COR-L47 (cell line): ENCODE measurements at places on chromosomes 2 and 18.

- no peak for DNase-seq
These were observed 254.3 kb downstream of the CAMKMT start for GRCh38 chr2:44615950-44616518.

DNA sequence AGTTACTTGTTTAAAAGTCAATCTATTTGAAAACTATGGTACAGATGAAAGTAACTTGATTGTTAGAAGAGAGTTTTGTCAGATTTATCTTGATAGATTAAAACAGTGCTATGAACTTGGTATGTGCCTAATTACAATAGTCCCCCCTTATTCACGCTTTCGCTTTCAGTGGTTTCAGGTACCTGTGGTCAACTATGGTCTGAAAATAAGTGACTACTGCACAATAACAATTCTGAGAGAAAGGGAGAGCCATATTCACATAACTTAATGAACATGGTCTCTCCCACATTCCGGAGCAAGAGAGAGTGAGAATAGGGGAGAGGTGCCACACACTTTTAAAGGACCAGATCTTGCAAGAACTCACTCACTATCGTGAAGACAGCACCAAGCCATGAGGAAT lies 13.2 kb upstream of the MAP4K4 start:
- DNase-seq = no peak

DNA sequence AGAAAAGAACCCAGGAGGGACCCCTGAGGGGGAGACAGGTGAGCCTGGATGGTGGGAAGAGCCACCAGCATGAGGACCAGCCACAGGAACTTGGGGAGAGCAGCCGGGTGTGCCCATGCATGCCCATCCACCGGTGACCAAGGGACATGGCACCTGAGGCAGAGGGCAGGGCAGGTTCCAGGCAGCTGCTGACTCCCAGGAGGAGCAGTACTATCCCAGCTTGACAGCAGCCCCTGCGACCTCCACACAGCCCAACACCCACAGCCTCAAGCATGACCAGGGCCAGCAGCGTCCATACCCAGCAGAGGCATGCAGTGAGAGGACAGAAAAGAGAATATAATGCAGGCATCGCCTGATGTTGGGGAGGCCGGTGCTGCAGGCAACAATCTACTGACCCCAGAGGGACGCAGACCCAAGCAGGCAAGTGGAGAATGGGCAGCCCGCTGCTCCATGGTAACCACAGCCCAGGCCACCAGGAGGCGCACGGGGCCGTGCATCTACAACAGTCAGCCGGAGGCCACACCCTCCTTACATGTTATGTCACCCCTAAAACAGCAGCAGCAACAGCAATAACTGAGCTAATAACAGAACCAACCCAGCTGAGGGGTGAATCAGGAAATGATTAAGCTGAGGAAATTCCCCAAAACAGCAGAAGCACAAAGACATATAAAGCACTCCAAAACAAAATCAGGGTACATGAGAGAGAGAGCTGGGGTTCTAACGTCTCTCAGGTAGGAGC lies 44.1 kb downstream of the ANKMY1 start:
- no peak for DNase-seq

- no peak for DNase-seq
These were observed 81.5 kb downstream of the DYSF start for GRCh38 chr2:71534826-71535225.

DNA sequence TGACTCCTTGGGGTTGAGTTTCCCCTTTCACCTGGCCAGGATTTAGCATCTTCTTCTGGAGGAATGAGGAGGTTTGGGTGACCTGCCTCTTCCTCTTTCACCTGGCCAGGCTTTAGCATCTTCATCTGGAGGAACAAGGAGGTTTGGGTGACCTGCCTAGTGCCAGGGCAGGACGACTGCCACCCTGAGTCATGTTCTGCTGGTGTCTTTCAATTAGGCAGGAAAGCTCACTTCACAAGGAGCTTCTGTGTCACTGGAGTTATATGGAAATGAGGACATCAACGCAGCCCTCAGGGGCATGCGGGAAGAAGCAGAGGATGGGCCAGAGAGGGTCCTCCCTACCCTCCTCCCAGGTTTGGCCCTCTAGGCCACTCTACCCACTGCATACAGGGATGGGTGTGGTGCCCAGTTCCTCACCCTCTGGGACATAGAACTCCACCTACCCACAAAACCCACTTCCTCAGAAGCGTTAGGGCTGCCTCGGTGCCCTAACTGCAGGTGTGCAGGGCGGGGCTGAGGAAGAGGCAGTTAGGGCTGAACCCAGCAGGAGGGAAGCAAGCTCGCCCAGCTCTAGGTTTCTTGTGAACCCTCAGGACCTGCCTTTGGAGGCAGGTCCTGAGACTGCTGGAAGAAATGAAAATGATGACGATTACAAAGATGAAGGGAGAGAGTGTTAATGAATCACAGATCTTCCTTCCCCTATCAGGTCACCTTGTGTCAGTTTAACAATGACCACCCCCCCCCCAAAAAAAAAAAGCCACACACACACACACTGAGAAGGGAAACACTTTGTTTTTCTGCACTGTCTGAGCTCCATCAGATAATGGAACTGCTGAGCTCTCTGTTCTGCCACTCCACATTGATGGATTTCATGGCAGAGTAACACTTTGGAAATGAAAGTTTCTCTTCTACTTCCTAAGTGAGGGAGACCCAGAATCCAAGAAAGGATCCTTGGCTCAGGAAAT lies 71.0 kb downstream of the ARL4C start:
- no peak for DNase-seq

GRCh38 chr2:112314856-112315255 lies 39.5 kb downstream of the ZC3H6 start:
- no peak for DNase-seq

GRCh38 chr2:97718051-97718882 lies 4.9 kb downstream of the ZAP70 start:
- no peak for DNase-seq

DNA sequence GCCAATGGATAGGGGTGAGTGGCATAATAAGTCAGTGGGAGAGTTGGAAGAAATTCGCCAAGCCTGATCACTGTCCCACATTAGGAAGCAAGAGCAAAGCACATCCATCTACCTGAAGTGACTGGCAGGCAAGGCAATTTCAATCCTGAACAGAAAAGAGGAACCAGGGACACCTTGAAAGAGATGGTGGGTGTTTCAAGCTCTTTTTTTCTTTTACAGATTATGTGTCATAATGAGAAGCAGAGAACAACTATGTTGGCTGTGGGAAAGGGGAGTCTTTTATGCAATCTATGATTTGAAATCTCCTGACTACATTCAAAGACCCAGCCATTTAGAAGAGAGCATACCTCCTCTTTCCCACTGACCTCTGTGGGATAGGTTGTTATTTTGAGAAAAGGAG lies 63.5 kb downstream of the TGIF1 start:
- DNase-seq = no peak

GRCh38 chr2:181891966-181892798 lies 652 bp downstream of the ITPRID2 start:
- peak; percentile 54 for DNase-seq

DNA sequence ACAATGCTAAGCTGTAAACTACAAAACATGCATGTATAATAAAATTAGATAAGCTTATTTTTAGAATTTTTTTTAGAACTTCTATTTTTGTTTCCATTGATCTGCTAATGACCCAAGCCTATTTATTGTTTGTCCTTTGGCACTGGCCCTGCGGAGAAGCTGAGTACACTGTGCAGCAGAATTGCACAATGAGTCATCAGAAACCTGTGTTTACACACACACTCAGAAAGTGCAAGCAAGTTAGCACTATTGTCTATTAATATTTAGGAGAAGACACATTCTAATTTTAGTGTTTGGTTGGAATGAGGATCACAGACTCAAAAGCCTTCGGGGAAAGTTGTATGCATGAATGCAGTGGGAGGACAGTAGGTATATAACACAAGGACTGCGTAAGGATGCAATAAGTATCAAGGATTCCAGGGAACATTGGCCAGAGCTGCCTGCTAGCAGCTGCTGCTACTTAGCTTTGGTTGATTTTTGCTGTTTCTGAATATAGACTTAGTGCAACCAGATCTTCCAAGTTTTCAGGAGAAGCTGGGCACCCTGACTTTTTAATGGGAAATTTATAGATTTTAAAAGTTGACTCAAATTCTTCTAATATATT lies 128.2 kb downstream of the KCNH7 start:
- peak; percentile 66 for DNase-seq

DNA sequence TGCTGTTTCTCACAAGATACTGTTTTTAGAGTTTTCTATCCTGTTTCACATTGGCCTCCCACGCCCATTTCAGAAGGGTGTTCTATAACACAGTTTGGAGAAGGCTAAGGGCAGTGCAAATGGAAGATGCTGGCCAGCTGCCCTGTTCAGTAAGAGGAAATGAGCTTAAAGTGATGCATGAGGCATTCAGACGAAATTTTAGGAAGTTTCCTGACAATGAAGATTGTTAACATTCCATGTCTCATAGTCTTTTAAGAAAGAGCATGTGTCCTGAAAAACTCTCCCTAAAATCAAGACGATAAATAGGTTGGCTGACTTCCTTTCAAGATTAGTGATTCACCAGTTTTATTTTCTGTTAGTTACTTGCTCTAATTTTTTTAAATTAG lies 484.2 kb upstream of the NRP2 start:
- DNase-seq = no peak

DNA sequence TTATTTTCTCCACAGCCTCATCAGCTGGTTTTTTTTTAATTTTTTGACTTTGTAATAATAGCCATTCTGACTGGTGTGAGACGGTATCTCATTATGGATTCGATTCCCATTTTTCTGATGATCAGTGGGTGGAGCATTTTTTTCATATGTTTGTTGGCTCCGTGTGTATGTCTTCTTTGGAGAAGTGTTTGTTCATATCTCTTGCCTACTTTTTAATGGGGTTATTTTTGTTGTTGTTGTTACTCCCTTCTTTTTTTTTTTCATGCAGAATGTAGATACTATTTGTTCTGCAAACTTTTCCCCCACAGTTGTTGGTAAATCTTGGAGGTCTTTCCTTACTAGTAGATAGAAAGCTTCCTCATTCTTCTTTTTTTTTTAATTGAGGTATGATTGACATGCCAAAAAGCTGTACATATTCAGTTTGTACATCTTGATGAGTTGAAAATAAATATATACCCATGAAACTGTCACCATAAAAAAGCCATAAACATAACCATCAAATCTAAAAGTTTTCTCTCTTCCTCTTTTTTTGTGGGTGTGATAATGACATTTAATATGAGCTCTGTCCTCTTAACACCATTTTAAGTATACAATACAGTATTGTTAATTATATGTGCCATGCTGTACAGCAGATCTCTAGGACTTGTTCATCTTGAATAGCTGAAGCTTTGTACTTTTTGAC lies 21.8 kb upstream of the NT5DC4 start:
- no peak for DNase-seq

DNA sequence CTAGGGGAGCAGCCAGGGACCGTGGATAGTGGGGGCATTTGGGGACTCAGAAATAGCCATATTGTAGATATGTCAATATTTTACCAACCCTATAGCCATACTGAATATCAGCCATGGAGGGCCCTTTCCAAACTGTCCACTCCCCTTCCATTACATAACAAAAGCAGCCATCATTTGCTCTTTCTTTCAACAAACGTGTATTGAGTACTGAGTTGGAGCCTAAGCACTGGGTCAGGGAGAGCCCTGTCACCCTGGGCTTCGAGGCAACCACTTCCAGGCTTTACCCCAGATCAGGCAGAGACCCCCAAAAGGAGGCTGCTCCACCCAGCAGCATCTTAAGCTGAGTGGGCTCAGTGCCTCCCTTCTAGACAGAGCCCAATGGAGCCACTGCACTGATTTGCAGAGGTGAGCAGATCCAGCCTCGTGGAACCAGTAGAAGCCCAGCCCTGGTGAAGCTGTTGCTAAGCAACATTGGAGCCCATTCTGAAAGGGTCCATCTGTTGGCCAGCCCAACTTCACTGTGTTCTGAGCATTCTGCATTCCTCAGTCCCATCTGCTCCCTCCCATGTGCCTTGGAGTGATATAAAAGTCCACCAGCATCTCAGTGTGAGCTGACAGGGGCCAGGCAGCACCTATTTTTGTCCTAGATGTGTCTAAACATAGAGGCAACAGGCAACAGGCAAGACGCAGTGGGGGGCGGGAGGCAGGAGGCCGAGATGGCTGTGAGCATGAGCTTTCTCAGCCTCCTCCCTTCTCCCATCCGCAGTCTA lies 112.1 kb downstream of the PLB1 start:
- no peak for DNase-seq

- no peak for DNase-seq
These were observed 67.4 kb downstream of the MOGAT1 start for GRCh38 chr2:222738809-222739208.

DNA sequence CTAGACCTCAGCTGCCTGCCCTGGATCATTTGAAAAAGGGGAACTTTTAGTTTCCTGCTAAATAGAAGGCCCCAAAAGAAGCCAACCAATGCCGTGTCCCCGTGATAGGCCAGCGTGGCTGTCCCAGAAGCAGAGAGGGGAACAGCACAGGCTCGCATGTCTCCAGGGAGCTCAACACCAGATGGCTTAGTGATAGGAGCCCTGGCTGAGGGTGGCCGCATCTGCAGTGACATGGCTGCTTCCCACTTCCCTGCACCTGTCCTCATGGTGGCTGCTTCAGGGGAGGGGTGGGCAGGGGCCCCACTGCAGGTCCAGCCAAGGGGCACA lies 79.6 kb downstream of the MBP start:
- no peak for DNase-seq

GRCh38 chr2:89850881-89851582 lies 1159.6 kb downstream of the RPIA start:
- DNase-seq = no peak

DNA sequence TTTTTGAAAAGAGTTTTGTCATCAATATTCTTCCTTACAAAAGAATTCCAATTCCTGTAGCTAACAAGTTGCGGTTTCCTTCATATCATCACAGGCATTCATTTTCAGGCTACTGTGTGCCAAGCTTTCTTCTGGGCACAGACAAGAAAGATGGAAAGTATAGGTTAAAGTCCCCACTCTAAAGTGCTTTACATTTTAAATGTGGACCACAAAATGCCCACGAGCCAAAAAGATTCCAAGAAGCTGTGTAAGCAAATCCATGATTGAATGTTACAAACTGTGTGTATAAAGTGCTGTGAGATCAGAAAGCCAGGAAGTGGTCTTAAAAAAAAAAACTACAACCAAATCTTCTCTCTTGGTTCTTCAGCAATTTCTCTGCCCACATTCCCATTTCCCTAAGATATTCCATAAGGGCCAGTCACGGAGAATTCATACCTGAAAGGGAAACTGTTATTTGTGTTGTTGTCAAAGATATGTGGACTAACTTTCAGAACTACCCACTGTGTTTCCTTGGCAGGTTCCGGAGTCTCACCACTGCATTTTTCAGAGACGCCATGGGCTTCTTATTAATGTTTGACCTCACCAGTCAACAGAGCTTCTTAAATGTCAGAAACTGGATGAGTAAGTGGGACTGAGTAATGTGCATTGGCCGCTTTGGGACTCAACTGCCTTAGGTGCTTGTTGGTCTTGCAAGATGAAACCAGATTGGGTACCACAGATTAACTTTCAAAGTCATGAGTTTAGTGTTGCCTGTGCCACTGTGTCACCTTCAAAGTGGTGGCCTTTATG lies 55.7 kb downstream of the RAB27B start:
- no peak for DNase-seq
